Peyer's patch (tissue), 4 donors: ENCODE measurements at places on chromosomes 1 and 21. TPM values are rescaled to one million over a fixed set of nuclear protein-coding genes. Genes with fewer than 3 reads are reported as not detected.
A peak's percentile ranks its signal among the peaks of the same experiment; 100 is the strongest.

DNA sequence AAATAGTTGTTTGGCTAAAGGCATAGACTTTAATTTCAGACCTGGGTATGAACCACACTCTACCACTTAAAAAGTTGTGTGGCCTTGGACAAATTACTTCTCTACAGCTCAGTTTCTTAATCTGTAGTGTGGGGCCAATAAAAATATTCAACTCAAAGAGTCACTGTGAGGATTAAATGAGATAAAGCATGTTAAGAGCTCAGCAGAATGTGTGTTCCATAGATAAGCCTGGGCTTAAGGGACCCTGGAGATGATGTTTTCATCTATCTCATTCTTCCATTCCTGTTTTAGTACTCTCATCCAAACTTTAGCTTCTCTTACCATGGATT is 17.7 kb downstream of the S100A10 start:
- no peak for DNase-seq

GRCh38 chr1:65538086-65538485 is 117.6 kb downstream of the LEPR start:
- no peak for DNase-seq

GRCh38 chr1:200740571-200741208 is 2.0 kb downstream of the CAMSAP2 start:
- DNase-seq: no peak

DNA sequence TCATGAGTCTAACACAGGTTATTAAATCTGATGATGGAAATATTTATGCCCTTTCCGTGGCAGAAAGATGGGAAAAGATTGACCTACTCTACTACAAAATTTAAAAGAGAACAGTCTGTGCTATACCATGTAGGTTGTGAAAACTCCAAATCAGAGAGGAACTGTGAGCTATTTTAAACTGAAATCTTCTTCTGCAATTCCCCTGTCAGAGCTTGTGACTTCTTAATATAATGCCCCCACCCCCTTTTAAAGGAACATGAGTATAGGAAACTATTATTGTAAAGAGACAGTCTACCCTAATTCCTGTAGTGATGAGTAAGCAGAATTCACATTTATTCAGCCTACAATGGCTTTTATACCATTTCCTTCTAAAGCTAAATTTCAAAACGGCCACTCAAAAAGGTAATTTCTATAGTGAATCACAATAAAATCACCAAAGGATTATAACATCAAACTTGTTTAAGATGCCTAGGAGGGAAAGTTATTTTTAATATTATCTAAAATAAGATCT is 11.7 kb downstream of the DSCAM start:
- DNase-seq: no peak

GRCh38 chr1:218485241-218485928 is 140.2 kb downstream of the TGFB2 start:
- DNase-seq: no peak

DNA sequence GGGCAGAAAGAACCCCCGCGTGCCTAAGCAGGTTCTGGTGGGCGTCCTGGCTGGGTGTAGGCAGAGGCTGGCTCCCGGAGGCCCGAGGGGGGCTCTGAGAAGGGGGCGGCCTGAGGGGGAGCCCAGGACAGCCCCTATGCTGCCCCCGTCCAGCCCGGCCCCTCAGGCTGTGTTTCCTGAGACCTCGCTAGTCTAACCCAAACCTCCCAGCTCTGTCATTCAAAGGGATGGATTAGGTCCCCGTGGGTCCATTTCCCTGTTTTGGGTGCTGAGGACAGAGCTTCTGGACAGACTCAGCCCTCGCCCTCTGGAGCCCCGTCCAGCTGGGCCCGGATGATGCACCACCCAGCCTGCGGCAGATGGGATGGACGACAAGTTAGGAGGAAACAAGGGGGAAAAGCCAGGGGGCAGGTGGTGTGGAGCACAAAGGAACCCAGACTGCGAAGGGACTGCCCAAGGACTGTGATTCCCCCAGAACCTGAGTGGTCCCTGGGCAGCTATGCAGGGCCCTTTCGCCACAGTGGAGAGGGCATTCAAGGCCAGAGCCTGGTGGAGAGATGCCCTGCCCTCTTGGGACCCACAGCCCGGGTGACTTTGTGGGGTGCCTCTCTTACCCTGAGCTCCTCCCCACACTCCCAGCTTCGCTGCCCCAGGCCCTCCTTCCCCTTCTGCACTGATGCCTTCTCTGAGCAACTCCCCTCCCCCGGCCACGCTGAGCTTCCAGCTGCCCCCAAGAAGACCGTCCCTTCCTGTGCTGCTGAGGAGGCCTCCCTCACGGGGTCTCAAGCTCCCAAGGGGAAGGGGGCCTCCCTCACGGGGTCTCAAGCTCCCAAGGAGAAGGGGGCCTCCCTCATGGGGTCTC is 2.8 kb downstream of the HES4 start:
- DNase-seq: peak; percentile 50

Gene CHIT1
- not detected for total RNA-seq
